ENCODE measurements at places on chromosomes 5 and 9.
A peak's percentile ranks its signal among the peaks of the same experiment; 100 is the strongest.

- no peak for DNase-seq
These were observed 498.7 kb downstream of the ISL1 start for GRCh38 chr5:51881901-51882300.

GRCh38 chr5:110377361-110377760 lies 349.1 kb downstream of the TMEM232 start:
- no peak for DNase-seq

DNA sequence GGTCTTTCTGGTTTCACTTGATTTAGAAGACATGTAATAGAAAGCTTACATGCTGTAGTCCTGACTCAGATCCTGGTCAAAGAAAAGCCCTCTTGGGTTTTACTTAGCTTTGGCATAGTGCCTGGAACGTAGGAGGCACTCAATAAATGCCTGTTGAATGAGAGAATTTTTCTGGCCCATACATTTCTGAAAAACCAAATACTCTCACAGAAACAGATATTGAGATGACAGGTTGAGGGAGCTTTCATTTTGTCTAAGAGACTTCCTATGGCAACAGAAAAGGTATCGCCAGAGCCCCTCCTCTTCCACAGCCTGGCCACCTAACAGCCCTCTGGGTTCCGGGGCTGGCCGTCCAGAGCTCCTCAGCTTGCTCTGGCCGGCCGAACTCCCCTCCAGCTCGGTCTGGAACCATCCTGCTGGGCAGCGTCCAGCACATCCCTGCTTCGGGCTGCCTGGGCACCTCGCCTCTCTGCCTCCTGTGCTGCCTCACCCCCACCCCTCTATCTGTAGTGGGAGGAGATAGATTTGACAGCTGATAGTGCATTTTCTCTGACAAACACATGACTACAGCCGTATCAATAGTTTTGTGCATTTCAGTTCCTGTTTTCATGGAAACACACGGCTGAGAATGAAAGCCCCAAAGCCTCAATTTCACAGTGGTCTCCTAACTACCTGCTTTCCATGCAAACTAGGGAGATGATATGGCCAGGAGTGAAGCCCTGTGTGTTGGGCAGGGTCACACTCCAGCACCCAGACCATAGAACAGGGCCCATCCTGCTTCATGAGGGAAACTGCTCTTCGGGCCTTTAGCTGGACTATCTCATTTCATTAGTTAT lies 1.1 kb downstream of the IL4 start:
- DNase-seq = no peak

GRCh38 chr5:174692982-174693422 lies 31.4 kb upstream of the MSX2 start:
- no peak for DNase-seq

GRCh38 chr5:74919487-74919886 lies 53.3 kb upstream of the FAM169A start:
- peak; percentile 6 for DNase-seq

GRCh38 chr5:51201024-51201423 lies 182.2 kb upstream of the ISL1 start:
- no peak for DNase-seq

DNA sequence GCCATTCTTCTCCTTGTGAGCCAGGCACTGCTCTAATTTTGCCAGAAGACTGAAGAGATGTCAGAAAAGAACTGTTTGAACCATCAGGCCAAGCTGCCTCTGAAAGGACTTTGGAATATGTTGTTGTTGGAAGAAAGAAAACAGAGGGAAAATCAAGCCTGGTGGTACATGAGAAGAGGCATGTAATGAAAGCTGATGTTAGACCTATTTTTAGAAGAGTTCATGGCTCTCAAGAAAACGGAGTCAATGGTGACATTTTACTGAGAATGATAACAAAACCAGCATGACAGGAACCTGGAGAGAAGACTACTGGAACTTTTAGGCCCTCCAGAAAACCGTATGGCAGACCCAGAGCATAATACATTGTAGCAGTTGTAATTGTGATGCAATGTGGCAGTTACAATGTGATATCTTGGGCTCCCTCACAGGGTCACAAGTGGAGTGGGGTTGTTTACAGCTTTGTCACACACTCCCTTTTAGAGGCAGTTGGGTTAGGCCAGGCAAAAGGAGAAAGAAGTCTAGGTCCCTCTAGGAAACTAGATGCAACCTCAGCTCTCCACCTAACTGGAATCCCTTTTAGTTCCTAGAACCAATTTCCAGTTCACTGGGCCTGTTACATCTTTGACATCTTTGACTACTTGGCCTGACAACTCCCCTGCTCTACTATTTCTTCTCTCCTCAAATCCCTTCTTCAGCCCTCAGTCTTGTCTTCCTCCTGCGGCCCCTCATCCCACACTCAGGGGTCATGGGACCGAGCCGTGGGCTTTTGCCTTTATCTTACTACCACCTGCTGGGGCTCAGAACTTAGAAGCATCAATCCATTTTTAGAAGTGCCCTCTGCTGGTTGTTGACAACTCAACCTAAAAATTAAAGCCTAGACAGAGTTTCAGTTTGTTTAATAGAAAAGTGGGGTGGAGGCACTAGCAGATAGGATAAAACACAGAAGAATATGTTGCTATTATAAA lies 61.2 kb upstream of the JAK2 start:
- no peak for DNase-seq

- DNase-seq = no peak
These were observed 129.4 kb downstream of the BASP1 start for GRCh38 chr5:17346811-17347210.

DNA sequence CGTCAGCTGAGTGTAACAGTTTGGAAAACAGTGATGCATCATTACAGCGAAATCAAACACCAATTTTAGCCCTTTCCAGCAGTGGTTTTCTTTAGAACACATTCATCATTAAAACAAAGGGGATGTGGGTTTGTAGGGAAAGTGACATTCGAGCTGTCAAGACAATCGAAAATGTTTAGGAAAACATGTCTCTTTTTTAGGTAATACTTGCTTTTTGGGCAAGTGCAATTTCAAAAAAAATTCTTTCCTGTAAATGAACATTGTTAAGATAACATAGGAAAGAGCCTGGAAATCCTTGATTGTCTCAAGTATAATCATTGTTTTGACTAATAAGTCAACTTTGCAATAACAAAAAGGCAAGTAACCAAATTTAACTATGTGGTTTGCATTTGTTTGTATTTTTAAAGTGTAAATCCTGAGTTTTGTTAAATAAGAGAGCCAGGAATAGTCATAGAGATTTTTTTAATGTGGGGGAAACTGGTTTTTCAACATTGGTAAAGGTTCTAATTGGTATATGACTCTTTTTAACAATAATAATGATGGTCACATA lies 182.5 kb downstream of the TTLL11 start:
- DNase-seq = no peak

DNA sequence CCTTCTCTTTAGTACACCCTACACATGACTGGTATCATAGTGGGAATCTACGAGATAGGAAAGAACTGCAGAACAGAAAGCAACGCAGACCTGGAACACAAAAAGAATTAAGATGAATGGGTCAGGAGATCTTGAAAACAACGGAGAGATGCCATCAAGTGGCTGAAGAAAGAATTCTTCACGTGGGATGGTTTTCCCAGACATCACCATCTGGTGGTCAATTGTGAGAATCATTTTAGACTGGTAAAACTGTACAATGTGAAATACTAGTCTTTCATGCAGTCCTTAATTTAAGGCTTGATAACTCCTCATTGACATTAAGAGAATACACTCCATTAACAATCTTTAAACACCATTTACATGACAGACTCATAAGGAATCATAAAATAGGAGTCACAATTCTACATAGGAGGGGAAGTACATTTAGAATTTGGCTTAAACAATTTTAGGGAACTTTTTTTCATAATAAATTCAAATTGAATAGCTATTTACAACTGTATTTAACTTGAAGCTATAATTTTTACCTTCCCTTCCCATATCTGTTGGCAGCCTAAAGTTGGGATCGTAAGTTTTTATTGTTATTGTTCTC lies 128.4 kb upstream of the TRPM3 start:
- DNase-seq = no peak

DNA sequence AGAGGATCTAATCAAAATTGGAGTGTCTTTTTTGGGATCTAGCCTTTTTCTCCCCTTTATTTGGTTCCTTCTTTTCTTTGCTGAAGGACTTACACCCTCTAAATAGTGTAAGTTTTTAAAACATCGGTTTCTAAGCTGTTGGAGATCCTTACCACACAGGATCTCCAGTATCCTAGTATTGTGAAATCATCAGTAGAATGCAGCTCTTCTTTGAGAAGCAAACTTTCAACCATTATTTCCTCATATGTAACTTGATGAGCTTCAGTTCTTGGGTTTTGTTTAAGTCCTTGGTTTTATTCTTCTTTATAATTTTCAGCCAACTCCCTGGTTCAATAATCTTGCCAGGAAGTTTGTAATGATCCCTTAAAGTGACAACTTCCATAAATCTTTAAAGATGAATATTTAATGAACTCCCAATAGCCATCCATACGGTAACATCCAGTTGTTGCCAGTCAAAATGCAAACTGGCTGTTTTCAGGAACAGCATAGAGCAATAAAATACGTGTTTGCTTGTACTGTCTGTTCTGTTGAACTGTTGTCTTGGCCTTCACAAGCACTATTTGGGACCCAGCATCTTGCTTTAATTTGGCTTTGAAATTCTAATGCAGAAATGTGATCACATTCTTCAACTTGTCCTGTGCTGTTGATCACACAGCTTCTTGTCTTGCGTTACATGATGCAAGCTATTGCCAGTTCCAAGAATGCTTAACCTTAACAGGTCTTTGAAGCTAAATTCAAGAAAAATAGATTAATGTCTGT lies 34.8 kb upstream of the TTC23L start:
- DNase-seq = no peak

GRCh38 chr9:86486891-86487837 lies 133.0 kb upstream of the TUT7 start:
- DNase-seq = no peak

DNA sequence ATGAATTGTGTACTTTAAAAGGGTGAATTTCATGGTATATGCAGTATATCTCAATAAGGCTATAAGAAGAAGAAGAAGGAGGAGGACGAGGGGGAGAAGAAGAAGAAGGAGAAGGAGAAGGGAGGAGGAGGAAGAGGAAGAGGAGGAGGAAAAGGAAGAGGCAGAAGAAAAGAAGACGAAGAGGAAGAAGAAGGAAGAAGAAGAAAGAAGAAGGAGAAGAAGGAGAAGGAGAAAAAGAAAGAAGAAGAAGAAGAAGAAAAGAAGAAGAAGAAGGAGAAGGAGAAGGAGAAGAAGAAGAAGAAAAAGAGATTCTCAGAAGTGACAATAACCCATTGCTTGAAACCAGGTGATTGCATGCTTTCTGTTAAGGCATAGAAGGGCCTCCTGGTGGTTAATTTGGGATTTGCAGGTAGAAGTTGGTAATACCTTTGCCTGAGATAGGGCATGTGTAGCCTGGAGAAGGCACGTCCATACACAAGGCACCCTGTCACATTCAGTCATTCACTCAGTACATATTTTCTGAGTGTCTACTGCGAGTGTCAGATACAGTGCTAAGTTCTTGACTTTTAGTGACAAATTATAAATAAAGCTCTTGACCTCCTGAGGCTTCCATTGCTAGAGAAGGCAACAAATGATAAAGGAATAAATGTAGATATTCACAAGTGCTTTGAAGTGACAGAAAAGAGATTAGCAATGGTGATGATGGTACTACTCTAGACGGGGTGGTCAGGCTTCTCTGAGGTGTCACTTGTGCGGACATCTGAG lies 231.3 kb downstream of the NPR3 start:
- no peak for DNase-seq

- DNase-seq = no peak
These were observed 1.9 kb downstream of the DOK3 start for GRCh38 chr5:177507596-177508220.

DNA sequence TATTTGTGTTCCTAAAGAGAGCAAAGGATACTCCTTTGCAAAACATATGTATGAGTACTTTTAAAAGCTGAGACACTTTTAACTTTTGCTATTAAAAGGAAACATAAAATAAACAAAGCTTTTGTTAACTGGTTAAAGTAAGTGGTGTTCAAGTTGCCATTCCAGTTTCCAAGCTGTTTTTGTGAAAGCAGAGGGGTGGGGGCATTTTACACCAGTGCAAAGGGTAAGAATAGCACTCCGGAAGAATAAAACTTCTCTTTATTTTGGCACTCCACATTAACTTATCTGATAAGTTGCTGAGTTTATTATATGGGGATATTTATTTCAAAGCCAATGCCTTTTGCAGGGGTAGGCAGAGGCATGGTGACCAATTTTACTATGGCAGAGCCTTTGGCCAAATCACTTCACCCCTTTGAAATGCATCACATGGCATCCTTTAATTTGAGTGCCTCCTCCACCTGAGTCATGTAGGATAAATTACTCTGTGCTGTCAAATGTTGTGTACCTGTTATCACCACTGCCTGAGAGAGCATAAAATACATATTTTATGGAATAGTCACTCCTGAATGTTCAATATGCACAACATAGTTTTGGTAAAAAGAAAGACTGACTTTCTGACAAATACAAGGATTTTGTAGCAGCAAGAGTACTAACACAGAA lies 62.9 kb downstream of the MLLT3 start:
- DNase-seq = no peak

- DNase-seq = no peak
These were observed 241.8 kb downstream of the FANCC start for GRCh38 chr9:95075700-95076099.

GRCh38 chr5:146273109-146273508 lies 65.5 kb upstream of the POU4F3 start:
- no peak for DNase-seq

GRCh38 chr9:80867731-80868130 lies 821.6 kb downstream of the TLE1 start:
- DNase-seq = no peak

DNA sequence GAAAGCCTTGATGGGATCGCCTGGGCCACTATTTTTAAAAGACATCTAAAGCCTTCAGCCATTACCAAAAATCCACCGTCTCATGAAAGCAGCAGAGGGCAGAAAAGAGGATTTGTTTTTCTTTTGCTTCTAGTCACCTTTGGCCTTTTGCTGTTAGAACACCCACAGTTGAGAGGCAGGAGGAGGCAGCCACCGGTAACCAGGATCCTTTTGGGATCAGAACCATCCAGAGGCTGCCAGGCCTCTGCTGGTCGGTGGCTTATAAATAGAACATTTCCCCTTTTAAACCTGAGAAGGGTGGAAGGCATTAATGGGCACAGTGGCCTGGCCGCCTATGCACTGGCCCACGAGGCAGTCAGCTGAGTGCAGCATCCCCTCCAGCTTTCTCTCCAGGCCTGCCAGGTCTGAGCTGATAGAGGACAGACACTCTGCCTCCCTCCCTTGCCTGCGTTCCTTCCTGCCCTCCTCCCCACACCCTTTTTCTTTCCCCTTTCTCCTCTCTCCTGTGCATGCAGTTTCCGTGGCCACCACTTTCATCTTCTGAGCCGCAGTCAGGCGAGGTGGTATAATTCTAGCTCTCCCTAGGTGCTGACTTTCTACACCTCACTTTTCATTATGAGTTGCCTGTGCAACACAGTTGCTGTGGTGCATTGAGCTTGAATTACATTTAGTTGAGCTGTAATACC lies 253.4 kb downstream of the ARHGAP26 start:
- DNase-seq = no peak
